ENCODE measurements at places on chromosomes 12 and 14. TPM values are rescaled to one million over a fixed set of nuclear protein-coding genes. Genes with fewer than 3 reads are reported as not detected.

The VRTN gene
- total RNA-seq = not detected

The TSPAN19 gene
- total RNA-seq = not detected

The ATXN2 gene
- total RNA-seq = 42.8 TPM

The SLC2A3 gene
- total RNA-seq = 49.6 TPM

The GLT8D2 gene
- total RNA-seq = 36.5 TPM

The RILPL1 gene
- total RNA-seq = 5.2 TPM

All from skeletal muscle tissue (tissue), 5 donors.